Activated CD8-positive, alpha-beta memory T cell treated with anti-CD3 and anti-CD28 coated beads for 1 hour (primary cell): ENCODE measurements at places on chromosomes 2 and 18.
A peak's percentile ranks its signal among the peaks of the same experiment; 100 is the strongest.

DNA sequence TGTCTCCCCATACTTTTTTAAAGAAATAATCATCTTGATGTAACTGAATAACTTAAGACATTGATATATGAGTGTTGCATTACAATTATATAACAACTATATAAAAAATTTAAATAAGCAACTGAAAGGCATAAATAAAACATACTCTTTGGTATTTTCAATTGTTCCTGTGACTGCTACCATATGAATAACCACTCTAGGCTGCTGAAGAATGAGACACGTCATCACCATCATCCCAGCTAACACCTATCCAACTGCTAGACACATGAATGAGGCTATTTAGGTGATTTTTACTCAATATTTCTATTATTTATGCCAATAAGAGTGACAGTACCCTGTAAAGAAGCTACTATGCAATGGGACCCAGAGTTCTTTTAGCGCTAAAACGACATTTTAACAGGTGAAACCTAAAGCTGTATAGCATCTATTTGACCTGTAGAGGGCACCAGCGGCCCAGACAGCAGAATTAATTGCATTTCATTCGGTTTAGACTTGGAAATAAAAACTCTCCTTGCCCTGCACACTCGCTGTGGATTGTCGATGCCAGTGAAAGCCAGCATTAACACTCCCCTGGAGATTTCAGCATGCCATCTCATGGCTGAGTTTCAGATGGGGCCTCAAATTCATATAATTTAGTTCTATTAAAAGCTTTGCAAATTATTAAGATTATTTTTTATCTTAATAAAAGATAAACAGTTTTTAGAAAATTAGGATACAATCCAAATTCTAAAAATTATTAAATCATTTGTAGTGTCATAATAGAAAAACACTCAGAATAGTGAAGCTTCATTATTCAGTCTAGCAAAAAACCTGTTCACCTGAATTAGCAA is 89.4 kb upstream of the MAP2 start:
- no peak for DNase-seq

GRCh38 chr2:196233805-196234475 is 62.6 kb upstream of the STK17B start:
- no peak for DNase-seq

- DNase-seq, result peak; percentile 34
Observed at GRCh38 chr18:62420513-62421209, 95.6 kb downstream of the TNFRSF11A start.

GRCh38 chr2:176118601-176119339 is 2.2 kb downstream of the HOXD10 start:
- DNase-seq, result no peak

DNA sequence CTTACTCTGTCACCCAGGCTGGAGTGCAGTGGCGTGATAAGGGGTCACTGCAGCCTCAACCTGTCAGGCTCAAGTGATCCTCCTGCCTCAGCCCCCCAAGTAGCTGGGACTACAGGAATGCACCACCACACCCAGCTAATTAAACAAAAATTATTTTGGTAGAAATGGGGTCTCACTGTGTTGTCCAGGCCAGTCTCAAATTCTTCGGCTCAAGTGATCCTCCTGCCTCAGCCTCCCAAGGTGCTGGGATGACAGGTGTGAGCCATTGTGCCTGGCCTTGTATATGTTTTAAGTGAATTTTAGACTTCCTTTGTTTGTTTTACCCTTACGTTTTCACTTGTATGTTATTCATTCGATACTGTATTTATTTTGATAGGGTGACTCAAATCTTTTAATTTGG is 34.7 kb upstream of the ITSN2 start:
- no peak for DNase-seq

DNA sequence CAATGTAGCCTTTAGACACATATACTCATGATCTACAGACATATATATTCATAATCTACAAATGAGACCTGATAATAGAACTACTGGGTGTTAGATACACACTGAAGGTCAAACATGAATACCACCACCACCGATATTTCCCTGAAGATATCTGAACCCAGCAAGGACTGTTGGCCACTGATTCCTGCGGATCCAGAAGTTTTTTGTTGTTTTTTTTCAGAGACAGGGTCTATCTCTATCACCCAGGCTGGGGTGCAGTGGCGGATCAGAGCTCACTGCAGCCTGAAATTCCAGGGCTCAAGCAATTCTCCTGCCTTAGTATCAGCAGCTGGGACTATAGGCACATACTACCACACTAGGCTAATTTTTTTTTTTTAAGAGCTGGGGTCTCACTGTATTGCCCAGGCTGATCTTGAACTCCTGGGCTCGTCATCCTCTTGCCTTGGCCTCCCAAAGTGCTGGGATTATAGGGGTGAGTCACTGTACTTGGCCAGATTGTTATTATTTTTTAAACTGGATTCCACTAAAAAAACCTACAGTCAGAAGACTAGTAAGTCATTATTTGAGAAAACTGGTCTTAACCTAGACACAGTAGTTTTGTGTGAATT is 1.8 kb downstream of the METTL5 start:
- no peak for DNase-seq

GRCh38 chr2:71901466-71901865 is 246.2 kb downstream of the CYP26B1 start:
- DNase-seq, result no peak

- DNase-seq, result no peak
Observed at GRCh38 chr2:38105922-38106321, 30.0 kb upstream of the CYP1B1 start.

- DNase-seq, result no peak
Observed at GRCh38 chr2:6823111-6823510, 42.6 kb downstream of the CMPK2 start.

- DNase-seq, result no peak
Observed at GRCh38 chr18:46152808-46153617, 48.8 kb downstream of the HAUS1 start.

GRCh38 chr18:35624146-35624545 is 42.6 kb downstream of the GALNT1 start:
- DNase-seq, result no peak

DNA sequence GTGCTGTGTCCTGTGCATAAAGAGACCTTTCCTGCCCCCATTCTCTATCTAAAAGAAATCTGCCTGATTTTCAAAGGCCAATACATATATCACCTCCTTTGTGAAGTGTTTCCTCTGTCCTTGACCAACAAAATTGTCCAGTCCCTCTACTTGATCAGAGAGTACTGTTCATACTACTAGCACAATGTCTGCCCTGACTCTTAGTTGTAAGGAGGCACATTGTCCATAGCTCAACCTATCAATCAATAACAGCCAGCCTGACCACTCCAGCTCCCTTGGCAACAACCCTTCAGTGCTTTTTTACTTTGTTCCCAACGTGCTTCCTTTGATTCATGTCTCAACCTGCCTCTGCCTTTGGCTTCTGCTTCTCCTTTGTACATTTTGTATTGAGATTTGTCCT is 398.9 kb downstream of the TRIB2 start:
- DNase-seq, result no peak

DNA sequence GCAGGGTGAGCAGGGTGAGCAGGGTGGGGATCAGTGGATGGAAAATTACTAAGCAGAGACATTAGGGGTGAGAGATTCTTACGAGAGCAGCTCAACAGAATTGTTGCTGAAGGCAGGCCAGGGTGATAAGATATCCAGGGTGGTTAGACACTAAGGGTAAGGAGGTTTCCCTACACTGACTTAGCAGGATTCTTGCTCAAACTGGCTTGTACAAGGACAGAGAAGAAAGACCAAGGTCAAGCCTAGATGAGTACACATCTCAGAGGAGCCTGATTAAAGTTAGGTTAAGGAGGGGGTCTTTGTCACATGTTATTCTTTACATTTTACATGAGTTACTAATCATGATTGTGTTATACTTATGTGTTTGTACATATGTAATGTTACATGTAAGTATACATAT is 262.8 kb upstream of the FANCL start:
- no peak for DNase-seq

DNA sequence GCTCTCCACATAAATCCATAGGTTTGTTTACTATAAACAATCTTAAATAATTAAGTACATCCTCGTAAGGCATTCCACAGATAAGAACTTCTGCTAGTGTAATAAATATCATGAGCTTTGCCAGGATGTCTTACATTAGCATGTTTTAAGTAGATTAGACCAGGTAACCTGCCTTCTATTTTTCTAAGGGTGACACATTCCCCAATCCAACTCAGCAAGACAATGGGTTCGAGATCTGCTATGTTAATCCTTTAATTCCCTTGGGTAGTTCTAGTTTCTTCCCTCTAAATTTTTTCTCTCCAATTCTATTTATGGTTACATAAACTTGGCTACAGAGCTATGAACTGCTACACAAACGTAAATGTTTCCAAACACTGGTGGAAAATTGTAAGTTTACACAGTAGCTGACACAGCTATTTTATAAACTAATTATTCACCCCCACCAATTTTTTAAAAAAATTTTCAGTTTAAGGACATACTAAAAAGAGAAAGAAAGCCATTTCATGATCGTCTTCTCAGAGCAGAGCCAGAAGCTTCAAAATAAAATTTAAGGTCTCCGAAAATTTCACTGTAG is 386.5 kb upstream of the SLC39A10 start:
- DNase-seq, result no peak

DNA sequence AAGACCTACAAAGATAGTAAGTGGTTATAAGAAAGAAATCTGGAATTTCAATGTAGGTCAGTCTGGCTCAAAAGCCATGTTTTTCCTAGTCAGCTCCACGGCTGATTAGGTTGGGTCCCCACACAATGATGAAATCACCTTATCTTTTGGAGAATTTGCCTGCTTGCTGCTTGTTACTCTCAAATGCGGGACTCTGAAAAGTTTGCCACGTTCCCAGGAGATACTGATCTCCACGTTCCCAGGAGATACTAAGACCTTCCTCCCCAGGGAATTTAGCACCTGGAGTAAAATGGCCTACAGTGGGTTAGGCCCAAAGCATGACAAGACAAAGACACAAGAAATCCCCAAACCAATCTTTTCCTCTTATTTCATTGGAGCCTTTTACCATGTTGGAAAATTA is 449.6 kb downstream of the TNS1 start:
- no peak for DNase-seq

DNA sequence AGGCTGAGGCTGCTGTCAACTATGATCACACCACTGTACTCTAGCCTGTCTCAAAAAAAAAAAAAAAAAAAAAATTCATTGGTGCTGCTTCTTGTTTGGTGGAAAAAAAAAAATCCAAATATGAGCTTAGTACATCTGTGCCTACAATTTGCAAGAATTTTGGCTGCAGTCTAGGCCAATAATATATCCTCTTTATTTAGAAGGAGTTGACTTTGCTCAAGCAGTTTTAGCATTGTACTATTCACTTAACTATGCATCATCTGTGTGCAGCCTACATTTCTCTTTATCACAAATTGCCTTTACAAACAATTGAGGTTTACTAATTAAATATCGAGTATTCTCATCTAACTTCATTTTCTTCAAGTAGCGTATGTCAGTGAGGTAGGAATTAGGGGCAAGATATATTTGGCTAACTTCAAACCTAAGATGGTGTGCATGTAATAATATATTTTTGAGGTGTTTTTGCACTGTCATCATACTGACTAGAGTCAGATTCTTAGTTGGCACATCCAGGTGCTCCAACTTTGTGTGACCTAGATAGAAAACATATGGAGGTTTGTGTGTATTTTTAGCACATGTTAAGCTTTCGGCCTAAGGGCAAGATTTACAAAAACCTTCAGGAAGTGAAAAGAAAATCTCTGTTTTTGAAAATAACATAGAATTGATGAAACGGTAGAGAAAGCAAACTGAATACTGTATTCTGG is 51.8 kb downstream of the PMS1 start:
- no peak for DNase-seq

DNA sequence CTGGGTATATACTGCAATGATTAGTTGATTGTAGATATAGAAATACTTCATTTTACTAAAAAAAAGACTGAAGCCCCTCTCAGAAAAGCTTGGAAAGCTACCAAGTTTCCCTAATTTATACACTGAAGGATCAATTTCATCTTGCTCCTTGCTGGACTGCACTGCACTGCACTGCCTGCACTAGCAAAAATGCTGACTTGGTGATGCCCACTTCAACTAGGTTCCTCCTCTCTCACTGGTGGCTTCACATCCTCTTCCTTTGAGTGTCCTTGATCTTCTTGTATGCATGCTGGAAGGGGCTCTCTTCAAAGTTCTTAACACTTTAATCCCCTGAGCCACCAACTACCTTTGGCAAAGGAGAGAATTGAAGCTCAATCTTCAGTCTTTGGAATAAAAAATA is 31.7 kb upstream of the ITPRID2 start:
- no peak for DNase-seq

DNA sequence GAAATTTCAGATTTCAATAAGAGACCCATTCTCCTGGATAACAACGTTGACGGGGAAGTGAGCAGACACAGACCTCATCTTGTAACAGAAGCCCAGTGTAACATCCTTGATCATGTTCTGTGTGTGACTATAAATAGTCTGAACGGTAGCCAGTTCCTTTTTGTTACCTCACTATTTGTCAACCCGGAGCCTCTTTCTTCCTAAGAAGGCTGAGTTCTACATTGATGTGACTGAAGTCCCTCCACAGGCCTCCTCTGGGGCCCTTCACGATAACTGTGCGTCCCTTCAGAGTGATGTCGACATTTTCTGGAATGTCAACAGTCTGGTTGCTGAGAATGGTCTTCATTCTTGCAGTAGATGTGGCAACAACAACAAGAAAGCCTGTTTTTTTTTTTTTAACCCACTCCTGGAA is 6.3 kb upstream of the PLEKHM3 start:
- no peak for DNase-seq

- DNase-seq, result no peak
Observed at GRCh38 chr2:105215586-105216192, 25.9 kb upstream of the GPR45 start.

- no peak for DNase-seq
Observed at GRCh38 chr2:65159906-65160305, 30.0 kb upstream of the RAB1A start.

DNA sequence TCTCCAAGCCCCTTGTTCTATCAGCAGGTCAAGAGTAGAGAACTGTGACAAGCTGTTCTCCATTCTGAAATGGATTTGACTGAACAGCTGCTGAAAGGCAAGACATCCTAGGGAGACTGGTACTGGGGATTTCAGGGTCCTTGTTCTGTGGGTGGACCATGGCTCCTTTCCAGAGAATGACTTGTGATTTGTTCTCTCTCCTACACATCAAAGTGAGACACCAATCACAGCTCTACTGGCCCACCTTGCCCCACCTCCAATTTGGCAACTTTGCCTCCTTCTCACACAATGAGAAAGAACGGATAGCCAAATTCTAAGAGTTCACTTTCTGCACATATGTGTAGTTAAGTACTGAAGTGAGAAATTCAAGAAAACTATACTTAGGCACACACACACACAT is 67.4 kb downstream of the BCL11A start:
- DNase-seq, result no peak

- DNase-seq, result no peak
Observed at GRCh38 chr2:11738589-11739436, 7.6 kb upstream of the LPIN1 start.

- DNase-seq, result no peak
Observed at GRCh38 chr2:61109291-61109690, 43.6 kb downstream of the SANBR start.

GRCh38 chr2:42788478-42788793 is 3.9 kb downstream of the HAAO start:
- DNase-seq, result no peak

- DNase-seq, result no peak
Observed at GRCh38 chr2:88852753-88853402, 161.4 kb downstream of the RPIA start.

- no peak for DNase-seq
Observed at GRCh38 chr18:59768409-59768808, 71.2 kb upstream of the CCBE1 start.

- DNase-seq, result no peak
Observed at GRCh38 chr2:128727914-128728313, 409.2 kb upstream of the HS6ST1 start.

- no peak for DNase-seq
Observed at GRCh38 chr2:210461401-210461800, 15.2 kb downstream of the LANCL1 start.
